ENCODE measurements at places on chromosomes 11 and 22.

DNA sequence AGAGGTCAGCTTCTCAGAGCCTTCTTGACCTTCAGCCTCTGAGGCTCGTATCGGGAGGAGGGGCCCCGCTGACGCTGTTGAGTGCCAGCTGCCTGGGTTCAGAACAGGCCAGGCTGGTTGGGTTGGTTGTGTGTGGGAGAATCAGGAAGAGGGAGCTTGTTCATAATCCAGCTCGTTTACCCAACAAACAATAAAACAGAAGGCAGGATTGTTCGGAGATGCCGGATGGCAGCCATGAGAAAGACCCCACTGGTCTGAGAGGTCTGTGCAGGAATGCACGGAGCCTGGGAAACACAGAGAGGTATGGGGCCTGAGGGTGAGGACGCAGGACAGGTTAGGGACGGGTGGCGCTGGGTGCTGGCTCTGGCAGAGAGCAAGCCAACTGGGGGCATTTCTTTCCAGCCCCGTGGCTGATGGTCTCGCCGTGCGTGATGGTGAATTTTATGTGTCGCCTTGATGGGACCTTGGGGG is 31.6 kb upstream of the SHANK2 start:
- DNase-seq: no peak

- DNase-seq: no peak
Measured at GRCh38 chr11:73950869-73951710, at the start of gene DNAJB13. TSS of gene DNAJB13 (plus strand) at chr11:73951026. CDS start at chr11:73951070, 44 bp downstream.

DNA sequence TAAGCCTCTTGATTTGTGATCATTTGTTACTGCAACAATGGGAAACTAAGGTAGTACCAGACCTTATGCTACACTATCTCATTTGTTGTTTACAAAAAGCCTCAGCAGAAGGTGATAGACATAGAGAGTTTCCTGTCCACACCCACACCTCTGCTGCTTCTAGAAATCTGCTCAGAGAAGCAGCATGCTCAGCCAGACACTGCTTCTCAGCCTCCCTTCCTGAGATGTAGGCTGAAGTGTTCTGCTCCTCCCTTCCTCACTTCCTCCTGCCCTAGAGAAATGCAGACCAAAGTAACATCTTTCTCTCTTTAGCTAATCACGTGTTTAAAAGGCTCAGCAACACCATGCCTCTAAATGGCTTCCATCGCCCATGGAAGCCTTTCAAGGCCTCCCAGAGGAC is 88.4 kb downstream of the SLC1A2 start:
- DNase-seq: no peak

DNA sequence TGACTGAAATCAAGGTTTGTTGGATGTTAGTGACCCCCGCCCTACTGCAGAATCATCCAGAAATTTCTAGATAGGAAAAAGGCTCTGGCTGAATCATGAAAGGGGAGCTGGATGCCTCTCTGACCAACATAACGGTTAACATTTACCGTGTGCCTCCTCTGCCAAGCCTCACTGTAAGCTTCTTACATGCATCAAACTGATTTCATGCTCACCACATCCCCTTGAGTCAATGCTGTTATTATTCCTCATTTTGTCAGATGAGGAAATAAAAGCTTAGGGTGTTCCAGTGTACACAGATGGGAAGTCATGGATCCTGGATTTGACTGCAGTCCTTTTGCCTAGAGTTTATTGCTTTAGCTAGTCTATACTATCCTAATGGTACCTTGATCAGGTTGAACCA is 5.9 kb upstream of the HMOX1 start:
- no peak for DNase-seq

GRCh38 chr11:32310214-32310601 is 125.1 kb downstream of the WT1 start:
- no peak for DNase-seq

DNA sequence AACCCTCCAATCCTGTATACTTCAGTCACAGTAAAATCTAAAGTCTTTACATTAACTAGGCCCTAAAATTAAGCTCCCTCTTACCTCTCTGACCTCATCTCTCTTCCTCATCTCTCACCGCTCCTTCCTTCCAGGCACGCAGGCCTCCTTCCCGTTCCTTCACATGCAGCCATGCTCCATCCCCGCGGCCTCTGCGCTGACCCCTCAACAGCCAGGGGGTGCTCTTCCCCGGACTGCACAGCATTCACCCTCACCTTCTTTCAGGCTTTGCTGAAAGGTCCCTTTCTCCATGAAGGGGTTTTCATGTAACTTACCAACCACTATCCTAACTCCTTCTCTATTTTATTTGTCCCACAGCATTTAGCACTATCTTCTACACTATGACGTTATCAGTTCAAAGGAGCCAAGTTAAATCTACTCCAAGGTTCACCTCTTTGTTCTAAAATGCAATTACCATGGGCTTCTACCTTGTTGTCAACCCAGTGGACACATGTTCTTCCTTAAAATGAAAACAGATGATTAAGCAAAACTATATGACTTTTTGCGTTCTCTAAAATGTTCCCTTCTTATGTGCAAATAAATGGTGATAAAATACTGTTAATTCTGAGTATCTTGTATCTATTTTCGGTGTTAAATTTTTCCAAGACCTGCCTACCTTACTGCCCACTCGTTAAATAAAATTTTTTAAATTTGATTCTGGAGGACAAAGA is 57.8 kb upstream of the APOA1 start:
- no peak for DNase-seq

DNA sequence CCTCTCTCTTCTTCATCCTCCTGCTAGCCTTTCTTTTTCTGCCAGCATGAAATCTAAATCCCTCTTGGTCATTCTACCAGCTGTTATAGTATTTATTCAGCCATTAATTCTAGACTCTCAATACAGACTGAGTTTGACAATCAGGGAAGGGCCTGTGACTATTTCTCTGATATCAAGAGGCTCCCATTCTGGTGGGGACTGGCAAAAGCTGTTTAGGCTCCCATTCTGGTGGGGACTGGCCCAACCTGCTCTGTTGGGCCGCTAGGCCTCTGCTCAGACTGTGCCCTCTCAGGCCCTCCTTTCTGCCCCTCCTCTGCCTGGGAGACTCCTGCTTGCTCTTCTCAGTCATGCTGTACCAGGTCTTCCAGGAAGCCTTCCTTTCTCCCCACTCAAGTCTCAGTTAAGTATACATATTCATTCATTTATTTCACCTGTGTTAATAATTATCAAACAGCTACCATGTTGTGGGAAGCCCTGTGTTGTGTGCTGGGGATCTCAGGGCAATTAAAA is 323.7 kb upstream of the NARS2 start:
- DNase-seq: no peak

GRCh38 chr22:38401336-38402084 is 53.5 kb downstream of the KCNJ4 start:
- no peak for DNase-seq

DNA sequence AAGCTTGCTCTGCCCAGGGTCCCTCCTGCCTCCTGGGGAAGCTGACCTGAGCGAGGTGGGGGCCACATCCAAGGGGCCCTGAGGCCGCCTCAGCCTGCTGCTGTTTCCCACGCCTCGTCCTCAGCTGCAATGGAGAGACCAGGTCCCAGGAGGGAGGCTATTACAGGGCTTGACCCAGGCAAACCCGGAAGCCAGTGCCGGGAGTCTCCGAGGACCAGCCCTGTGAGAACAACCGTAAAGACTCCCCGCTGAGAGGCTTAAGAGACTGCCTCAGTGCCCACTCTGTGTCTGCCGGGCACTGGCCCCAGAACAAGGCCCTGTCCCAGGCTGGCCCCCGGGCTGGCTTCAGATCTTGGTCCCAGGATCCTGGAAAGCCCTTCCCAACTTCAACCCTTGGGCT is 124.3 kb upstream of the FGF3 start:
- DNase-seq: no peak

GRCh38 chr11:56624661-56625110 is 10.0 kb upstream of the OR5M1 start:
- no peak for DNase-seq

DNA sequence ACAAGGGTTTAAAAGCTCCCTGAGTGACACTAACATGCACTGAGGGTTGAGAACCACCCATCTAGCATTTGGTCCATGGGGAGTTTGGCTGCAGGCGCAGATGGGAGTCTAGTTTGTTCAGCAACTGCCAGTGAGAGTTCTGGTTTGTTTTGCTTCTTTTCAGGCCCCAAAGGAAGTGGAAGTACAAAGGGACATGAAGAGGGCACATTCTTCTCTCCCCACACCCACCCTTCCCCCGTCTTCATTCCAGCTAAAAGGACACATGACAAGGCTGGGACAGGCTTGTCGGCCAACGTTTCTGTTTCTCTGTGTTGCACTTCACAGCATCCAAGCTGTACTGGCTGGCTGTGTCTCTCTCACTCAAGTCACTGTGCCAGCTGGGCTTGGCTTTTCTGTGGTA is 8.2 kb upstream of the ENDOD1 start:
- no peak for DNase-seq

- DNase-seq: no peak
Measured at GRCh38 chr11:120709808-120710207, 198.3 kb downstream of the GRIK4 start.

GRCh38 chr11:111310088-111310487 is 11.7 kb downstream of the POU2AF3 start:
- no peak for DNase-seq

DNA sequence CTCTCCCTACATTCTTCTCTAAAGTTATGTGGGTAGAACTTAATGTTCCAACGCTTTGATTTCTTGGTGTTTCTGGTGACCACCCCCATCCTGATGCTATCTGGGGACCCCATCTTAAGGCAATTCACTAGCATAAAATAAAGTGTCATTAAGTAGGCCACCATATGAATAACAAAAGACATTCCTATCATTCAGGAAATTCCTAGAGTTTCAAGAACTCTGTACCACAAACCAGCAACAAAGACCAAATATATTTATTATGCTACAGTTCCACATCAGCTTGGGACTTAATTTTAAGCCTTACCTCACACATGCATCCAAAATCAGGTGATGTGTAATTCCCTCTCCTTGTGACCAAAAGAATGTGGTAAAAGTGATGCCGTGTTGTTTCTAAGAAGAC is 254.6 kb upstream of the LRRC4C start:
- DNase-seq: no peak

DNA sequence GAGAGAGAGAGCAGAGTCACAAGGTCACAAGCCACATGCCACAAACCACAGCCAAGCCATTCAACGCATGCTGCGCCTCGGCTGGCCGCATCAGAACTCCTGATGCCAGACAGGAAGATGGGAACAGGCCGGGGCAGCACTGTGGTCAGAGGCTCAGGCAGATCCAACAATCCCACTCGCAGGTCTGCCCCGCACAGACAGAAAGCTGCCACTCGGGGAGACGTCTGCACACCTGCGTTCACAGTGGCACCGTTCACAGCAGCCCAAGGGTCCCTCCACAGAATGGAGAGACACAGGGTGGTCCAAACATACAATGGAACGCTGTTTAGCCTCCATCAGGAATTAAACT is 408.8 kb downstream of the CTTN start:
- DNase-seq: no peak

- DNase-seq: no peak
Measured at GRCh38 chr11:86978247-86978646, 23.1 kb upstream of the FZD4 start.

GRCh38 chr22:21640810-21641209 is 1.3 kb upstream of the SDF2L1 start:
- DNase-seq: no peak

- no peak for DNase-seq
Measured at GRCh38 chr22:28015676-28016601, 96.9 kb upstream of the PITPNB start.

DNA sequence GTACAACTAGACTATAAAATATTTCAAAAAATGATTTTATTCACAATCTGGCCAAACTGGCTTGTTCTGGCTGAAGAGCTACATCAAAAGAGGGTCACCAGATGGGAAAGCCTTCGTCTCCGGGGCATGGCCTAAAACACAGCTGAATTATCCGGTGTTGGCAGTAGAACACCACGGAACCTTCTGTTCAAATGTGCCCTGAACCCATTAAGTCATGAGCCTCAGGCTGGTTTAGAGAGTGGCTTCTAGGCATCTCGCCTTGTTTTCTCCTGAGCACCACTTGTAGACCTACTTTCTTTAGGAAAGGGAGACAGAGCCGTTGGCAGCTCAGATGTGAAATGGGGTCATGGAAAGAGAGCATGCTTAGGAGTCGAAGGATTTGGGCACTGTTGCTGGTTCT is 890.2 kb downstream of the NTM start:
- DNase-seq: no peak

DNA sequence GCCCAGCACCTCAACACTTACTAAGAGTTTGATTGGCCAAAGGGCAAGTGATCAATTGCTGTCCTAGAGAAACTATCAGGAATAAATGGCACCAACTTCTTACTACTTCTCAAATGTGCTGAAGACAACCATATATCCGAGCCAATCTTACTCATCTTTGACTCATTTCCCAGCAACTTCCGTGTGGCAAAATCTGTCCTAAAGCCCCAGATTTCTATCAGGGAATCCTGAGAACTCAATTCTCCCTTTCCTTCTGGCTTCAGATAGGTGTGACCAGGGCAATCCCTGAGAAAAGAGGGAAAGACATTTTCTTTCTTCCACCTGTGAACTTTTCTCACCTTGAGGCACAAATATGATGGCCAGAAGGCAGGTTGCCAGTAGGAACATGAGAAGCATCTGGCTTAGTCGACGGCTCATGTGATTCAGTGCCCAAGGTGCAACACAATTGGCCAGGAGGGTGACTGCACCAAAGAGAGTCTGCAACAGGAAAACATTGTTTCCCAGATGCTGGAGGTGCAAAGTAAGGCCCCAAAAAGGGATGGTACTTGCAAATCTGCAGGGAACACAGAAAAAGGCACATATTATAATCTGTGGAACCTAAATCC is 21.8 kb upstream of the SLC22A24 start:
- DNase-seq: no peak

DNA sequence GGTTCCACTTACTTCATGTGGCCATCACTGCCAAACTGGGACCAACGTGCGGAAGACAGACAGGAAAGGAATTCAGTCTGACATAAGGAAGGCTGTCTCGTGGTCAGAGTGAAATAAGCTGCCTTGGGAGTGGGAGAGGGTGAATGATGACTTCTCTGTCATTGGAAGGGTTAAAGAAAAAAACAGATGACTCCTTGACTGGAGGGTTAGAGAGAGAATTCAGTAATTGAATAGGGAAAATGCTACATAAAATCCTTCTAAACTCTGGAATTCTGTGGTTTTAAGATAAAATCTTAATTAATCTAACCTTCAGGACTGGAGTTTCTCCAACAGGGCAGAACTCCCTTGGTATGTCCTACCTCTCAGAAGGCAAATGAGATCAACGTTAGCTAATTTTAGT is 33.8 kb downstream of the RAB30 start:
- DNase-seq: no peak

DNA sequence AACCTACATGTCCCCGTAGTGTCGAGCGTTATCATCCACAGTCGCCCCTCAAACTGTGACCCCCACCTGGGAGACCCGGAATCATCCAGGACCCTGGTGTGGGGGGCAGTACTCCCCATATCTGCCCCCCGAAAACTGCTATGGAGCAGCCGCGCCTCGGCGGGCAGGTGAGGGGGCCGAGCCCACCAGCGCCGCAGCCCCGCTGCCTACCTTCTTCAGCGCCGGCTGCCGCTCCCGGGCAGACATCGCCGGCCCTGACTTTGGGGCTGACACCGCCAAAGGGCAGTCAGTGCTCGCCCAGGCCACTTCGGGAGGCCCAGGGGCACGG is 825 bp downstream of the ARHGAP20 start:
- DNase-seq: no peak

All from stimulated activated CD4-positive, alpha-beta T cell treated with anti-CD3 and anti-CD28 coated beads, Interleukin-1b, Interleukin-23, amount 100 ng/mL, for 1 hour (primary cell).